H1 (cell line): ENCODE measurements at places on chromosomes 6 and 20.
A peak's percentile ranks its signal among the peaks of the same experiment; 100 is the strongest.

DNA sequence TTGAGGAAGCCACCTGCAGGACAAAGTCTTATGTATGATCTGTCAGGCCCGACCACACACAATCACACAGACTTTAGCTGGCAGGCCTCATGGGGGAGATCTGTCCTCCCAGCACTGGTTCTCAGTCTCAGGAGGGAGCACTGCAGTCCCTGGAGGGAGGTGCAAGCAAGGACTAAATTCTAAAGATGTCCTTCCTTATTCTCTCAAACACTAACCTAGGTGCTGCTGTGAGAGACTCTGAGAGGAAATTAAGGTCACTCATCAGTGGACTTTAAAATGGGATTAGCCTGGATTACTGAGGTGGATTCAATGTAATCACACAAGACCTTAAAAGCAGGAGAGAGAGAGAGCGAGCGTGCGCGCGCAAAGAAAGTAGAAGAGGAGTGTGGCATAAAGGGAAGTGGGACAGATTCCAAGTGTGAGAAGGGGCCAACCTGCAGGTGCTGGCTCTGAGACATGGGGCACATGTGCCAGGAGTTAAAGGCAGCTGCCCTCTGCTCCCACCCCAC, 14.3 kb downstream of the GLO1 start:
- no peak for DNase-seq
- H3K4me3 ChIP-seq, result no peak overlapping the region
- no peaks in the 10 kb centered on the region for H3K27me3 ChIP-seq
- H3K4me1 ChIP-seq, result no peaks in the 10 kb centered on the region

- no peaks in the 10 kb centered on the region for H3K36me3 ChIP-seq
- H3K4me1 ChIP-seq, result peaks cover 3% of the 10 kb centered on the region; the same call in 1 of the 2 replicates
- no peak overlapping the region for H3K4me3 ChIP-seq
- H3K27ac ChIP-seq, result no peak overlapping the region
- no peak for DNase-seq
- H3K27me3 ChIP-seq, result no peaks in the 10 kb centered on the region
Observed at GRCh38 chr6:100673641-100674040, 207.5 kb downstream of the ASCC3 start.

GRCh38 chr6:43013097-43013842, 476 bp downstream of the MEA1 start:
- H3K27ac ChIP-seq, result 0 out of 2 replicates have a peak overlapping the region, but pooled peaks have one; percentile 37
- peaks cover 16% of the 10 kb centered on the region for H3K36me3 ChIP-seq
- no peaks in the 10 kb centered on the region for H3K27me3 ChIP-seq
- peaks cover 9% of the 10 kb centered on the region for H3K4me1 ChIP-seq
- DNase-seq, result no peak

GRCh38 chr20:60263725-60264709, 305.8 kb downstream of the CDH26 start:
- H3K4me3 ChIP-seq, result no peak overlapping the region
- no peak for DNase-seq
- H3K4me1 ChIP-seq, result no peaks in the 10 kb centered on the region
- no peaks in the 10 kb centered on the region; the same call in 1 of the 2 replicates for H3K27me3 ChIP-seq
